ENCODE measurements at places on chromosomes 4 and X.

GRCh38 chr4:140611854-140612253 is 43.1 kb upstream of the UCP1 start:
- DNase-seq, result no peak

DNA sequence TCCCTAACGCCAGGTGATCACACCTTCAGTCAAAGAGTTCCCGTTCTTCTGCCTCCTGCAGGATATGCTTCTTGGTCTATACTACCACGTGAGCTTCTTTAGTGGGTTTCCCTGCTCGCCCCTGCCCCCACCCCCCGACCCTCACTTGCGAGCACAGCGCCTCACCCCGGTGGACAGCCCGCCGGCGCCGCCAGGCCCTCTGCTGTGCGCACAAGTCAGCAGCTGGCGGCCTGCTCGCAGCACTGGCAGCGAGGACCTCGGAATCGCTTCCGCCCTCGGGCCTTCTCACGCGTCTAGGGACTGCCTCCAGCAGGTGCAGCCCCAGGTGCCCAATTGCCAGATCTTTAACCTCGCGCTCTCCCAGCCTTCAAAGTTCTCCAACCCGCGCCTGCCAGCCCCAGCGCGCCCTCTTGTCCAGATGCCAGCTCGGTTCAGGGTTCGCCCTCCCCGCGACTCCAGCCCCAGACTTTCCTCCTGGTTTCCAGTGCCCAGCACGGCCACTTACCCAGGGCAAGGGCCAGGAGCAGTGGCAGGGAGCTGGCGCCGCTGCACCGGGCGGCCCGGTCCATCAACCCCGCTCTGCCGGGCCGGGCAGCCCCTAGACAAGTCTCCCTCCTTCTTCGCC is 454 bp downstream of the BTC start:
- DNase-seq, result no peak

DNA sequence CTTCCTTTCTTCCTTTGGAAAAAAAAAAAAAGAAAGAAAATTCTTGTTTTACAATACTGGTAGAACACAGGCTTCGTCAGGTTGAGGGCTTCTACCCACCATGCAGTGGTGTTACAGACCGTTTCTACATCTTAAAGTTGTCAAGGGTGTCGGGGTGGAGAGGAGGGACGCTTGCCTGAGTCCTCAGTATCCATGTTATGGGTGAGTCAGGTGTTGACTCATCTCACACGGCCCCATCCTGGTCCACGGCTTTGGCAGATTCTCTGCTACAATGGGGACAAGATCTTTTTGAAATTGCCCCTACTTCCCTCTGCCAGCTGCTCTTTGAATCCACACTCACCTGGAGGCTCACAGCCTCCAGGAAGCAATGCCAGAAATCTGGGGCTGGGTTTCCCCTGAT is 310.3 kb upstream of the ZFP42 start:
- DNase-seq, result no peak

GRCh38 chrX:116873671-116874070 is 410.9 kb upstream of the CT83 start:
- no peak for DNase-seq

DNA sequence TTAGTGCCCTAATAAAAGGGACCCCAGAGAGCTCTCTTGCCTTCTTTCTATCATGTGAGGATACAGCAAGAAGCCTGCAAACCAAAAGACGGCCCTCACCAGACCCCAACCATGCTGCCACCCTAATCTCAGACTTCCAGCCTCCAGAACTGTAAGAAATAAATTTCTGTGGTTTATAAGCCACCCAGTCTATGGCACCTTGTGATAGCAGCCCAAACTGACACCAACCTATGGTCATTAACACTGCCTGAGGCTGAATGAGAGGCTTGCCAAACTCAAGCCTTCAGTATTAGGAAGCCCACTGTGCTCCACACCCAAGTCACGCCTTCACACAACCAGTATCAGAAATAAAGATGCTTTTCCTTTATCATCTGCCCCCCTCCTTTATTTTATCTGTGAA is 127.3 kb upstream of the KLF3 start:
- DNase-seq, result no peak

GRCh38 chr4:143618811-143619210 is 81.7 kb downstream of the FREM3 start:
- DNase-seq, result no peak

GRCh38 chr4:6278801-6279197 is 9.1 kb downstream of the WFS1 start:
- DNase-seq, result no peak

- DNase-seq, result no peak
Measured at GRCh38 chr4:845233-845835, 19.4 kb upstream of the CPLX1 start.

DNA sequence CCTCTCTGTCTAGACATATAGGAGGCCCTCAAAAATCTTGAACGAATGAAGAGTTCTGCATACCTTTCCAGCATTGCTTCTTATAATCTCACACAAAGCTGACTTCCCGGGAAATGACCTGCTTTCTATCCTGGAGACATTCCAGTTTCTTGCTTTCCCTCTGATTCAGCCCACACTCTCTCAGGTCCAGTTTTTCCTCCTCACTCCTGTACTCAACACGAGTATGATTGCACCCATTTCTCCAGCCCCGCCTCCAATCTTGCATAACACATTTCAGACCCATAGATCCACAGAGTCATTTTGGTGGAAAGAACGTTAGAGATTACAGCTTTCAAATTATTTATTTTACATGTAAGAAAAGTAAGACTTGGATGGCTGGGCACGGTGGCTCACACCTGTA is 127.5 kb upstream of the TLR3 start:
- no peak for DNase-seq

- peak; percentile 75 for DNase-seq
Measured at GRCh38 chrX:9708923-9709553, 56.6 kb downstream of the GPR143 start.

DNA sequence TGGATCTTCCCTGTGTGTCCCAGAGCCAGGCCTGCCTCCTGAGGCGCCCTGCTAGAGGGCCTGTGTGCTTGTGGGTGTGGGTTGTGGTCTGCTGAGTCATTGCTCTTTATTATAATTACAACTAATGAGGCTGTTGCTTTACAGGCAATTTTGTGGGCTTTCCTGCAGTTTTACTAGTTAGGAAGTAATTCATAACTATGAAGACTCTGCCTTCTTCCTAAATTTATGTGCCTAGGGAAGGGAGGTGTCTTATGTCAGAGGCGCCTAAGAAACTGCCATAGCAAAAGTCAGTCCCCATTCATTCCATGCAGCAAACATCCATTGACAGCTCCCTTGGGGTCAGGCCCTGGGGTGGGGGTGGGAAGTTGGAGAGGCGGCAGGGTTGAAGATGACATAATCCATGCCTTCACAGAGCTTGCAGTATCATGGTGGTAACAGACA is 359.2 kb downstream of the IDS start:
- DNase-seq, result no peak

GRCh38 chr4:171067422-171067821 is 745.8 kb upstream of the GALNTL6 start:
- no peak for DNase-seq

DNA sequence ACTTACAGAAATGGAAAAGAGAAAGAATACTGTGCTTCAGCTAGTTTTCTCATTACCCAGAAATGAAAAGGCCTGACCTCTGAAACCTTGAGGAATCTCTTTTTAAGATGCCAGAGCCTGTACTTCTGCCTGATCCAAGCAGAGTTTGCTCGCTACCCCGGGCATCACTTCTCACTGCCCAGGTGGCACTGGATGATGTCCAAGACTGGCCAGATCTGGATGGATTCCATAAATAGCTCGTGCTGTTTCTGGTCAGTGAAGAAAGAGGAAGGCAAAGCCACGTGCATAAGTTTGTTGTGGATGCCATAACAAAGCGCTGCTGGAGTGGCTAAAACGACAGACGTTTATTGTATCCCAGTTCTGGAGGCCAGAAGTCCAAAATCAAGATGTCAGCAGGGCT is 133.5 kb downstream of the TBL1X start:
- DNase-seq, result no peak

DNA sequence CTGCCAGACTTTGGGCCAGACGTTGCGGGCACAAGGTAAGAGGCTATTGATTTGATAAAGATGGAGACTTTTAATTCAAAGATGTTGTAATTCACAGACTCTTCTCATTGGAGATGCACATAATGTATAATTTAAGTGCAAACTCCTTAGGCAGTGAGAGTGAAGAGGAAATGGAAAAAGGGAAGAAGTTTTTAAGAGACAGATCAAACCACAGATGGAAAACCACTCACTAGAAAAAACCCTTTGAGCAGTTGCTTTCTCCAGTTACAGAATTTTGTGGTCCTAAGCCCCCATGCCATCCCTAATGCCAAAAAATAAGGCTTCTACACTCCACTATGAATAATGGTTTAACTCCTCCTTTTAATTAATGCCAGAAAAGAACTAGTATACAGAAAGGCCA is 977.1 kb upstream of the PRKX start:
- DNase-seq, result no peak

DNA sequence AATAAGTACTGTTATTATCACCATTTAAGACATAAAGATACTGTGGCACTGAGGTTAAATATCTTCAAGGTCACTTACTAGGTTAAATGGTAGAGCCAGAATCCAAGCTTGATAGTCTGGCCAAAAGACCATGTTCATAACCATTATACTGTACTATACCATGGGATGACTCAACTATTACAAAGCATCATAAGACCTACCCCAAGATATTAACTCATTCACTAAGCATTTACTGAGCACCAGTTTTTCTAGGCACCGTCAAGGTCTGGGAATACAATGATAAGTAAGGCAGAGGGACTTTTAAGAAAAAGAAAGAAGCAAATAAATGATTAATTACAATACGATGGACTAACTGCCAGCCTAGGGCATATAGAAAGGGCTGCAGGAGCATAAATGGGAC is 95.5 kb upstream of the KCTD8 start:
- DNase-seq, result no peak

GRCh38 chr4:28432348-28433025 is 1571.8 kb downstream of the STIM2 start:
- DNase-seq, result no peak

DNA sequence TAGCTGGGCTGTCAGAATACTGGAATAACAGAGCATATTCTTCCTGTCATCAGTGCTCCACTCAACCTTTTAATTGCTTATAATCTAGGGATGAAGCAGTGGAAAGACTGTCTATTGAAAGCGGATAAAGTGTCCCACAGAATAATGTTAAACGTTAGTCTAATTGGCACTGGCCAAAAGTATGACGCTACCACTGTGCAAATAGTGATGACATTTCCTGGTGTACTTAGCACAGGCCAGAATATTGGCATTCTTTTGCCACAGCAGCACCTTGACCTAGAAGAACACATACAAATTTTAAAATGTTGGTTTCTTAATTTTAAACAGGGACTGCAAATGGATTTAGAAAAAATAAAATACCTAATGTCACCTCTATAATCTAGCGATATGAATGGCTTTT is 635.2 kb upstream of the SPANXN1 start:
- no peak for DNase-seq

- DNase-seq, result no peak
Measured at GRCh38 chr4:44002368-44002767, 446.2 kb downstream of the KCTD8 start.

GRCh38 chr4:138677748-138678147 is 337.8 kb upstream of the NOCT start:
- no peak for DNase-seq

DNA sequence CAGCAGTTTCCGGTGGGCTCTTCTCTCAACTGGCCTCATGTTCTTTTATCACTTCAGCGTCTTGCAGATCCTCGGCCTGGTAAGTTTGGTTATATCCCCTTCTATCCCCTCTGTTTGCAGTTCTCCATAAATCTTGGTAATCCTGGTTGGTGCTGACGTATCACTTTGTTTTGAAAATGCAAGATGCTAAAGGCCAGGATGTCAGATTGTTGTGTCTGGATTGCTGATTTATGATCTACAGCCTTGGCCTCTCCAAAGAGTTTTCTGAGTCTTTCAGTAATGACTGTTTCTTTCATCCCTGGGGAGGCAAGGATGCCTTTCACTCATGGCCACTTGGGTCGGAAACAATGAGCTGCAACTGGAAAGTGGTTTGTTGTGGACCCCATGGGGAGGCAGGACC is 146.4 kb downstream of the AMMECR1 start:
- DNase-seq, result no peak

- no peak for DNase-seq
Measured at GRCh38 chr4:94548571-94548970, 96.8 kb downstream of the PDLIM5 start.

DNA sequence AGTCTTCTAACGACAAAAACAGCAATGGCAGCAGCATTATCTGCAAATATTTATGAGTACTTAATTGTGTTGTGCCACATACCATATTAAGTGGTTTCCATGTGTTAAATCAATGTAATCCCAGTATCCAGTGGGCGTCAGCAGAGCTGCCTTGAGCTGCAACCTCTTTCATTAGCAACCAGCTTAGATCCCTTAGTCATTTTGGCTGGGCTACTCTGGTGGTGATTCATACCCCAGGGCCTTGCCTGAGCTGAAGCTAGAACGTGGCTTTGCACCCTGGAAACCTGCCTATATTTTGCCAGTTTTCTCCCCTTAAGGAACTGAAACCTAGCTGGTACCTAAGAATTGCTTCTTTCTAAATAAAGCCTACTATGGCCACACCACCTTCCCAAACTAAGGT is 474.3 kb upstream of the FTHL17 start:
- DNase-seq, result no peak

- no peak for DNase-seq
Measured at GRCh38 chrX:139286342-139286741, 244.2 kb upstream of the F9 start.

- no peak for DNase-seq
Measured at GRCh38 chr4:128320656-128321055, 33.0 kb upstream of the PGRMC2 start.

- DNase-seq, result no peak
Measured at GRCh38 chrX:28552322-28552721, 34.9 kb upstream of the IL1RAPL1 start.

GRCh38 chrX:109782994-109783700 is 50.1 kb upstream of the ACSL4 start:
- no peak for DNase-seq

DNA sequence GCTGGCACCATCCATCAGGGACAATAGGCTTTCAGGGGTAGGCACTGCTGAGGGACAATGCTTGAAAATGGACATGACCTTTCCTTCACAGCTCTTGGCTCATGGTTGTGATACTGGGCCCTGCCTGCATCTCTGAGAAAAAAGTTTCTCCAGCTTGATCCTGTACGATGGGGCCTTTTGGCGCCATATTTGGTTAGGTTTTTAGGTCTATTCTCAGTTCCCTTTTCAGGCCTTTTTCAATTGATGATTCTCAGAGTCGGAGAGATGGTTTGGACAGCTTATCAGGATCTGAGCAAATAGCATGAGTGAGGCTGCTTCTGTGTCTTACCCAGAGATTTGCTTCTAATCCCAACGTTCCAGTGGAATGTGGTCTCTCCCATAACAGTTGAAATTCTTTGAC is 141.6 kb downstream of the ZNF518B start:
- DNase-seq, result no peak

GRCh38 chr4:102608190-102608589 is 107.0 kb downstream of the NFKB1 start:
- no peak for DNase-seq

DNA sequence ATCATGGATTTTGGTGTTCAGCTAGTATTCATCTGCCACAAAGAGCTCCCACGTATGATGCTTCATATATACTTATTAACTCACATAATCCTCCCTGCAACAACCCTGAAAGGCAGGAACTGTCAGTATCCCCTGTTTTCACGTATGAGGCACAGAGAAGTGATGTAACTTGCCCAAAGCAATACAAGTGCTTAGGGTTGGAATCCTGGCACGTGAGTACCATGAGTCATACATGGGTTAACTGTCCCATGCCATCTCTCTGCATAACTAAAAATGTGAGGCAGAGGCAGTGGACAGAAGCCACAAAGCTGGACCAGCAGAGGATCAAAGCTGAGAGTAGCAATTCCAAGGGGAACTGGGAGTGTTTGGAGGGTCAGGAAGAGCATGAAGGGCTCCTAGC is 35.7 kb upstream of the EGFL6 start:
- no peak for DNase-seq

Measured in effector CD4-positive, alpha-beta T cell (primary cell).